ENCODE measurements at places on chromosomes 16 and 17. TPM values are rescaled to one million over a fixed set of nuclear protein-coding genes. Genes with fewer than 3 reads are reported as not detected.

The ASPHD1 gene
- total RNA-seq: 4.3 TPM

The PIP4K2B gene
- 42.1 TPM for total RNA-seq

The GNAO1 gene
- total RNA-seq: 1.0 TPM

The MFAP4 gene
- 156 TPM for total RNA-seq

The PABPN1L gene
- total RNA-seq: not detected

The TBC1D3 gene
- not detected for total RNA-seq

The NUP85 gene
- 69.5 TPM for total RNA-seq

The CPNE7 gene
- total RNA-seq: 0.65 TPM

The TEDC2 gene
- 1.1 TPM for total RNA-seq

The RTN4RL1 gene
- 7.3 TPM for total RNA-seq

The TMEM98 gene
- 46.8 TPM for total RNA-seq

The HBA1 gene
- total RNA-seq: 2,695 TPM

The CIBAR2 gene
- 49.0 TPM for total RNA-seq

The KRT9 gene
- total RNA-seq: not detected

The SMIM5 gene
- 7.5 TPM for total RNA-seq

The GINS2 gene
- total RNA-seq: 3.1 TPM

The CCL1 gene
- not detected for total RNA-seq

The KRT27 gene
- total RNA-seq: 0.14 TPM

The MAP2K6 gene
- total RNA-seq: 8.4 TPM

The CES3 gene
- total RNA-seq: 0.57 TPM

The KRT20 gene
- total RNA-seq: 0.31 TPM

The PCGF2 gene
- 29.2 TPM for total RNA-seq

The PDF gene
- total RNA-seq: 16.6 TPM

The PRR15L gene
- total RNA-seq: 59.5 TPM

The ZNF821 gene
- total RNA-seq: 9.4 TPM

The SLC6A4 gene
- total RNA-seq: 3.5 TPM

The MEIOB gene
- total RNA-seq: not detected

The NPTX1 gene
- total RNA-seq: 1.8 TPM

The NMRAL1 gene
- 52.9 TPM for total RNA-seq

The OTOP3 gene
- total RNA-seq: not detected

The ZFPM1 gene
- total RNA-seq: 0.57 TPM

Measured in lung (tissue), 17 donors.